WTC11 (cell line): ENCODE measurements at places on chromosomes 12 and 14. TPM values are rescaled to one million over a fixed set of nuclear protein-coding genes. Genes with fewer than 3 reads are reported as not detected.

- peaks cover 14% of the 10 kb centered on the region for H3K4me1 ChIP-seq
- no peaks in the 10 kb centered on the region for H3K36me3 ChIP-seq
- no peak overlapping the region for H3K27ac ChIP-seq
- no peak for DNase-seq
- H3K4me3 ChIP-seq: no peak overlapping the region
These were observed 9.9 kb downstream of the LGR5 start for GRCh38 chr12:71449373-71450070.

GRCh38 chr14:43872752-43873655, 634.1 kb downstream of the FSCB start:
- no peaks in the 10 kb centered on the region for H3K27me3 ChIP-seq
- no peaks in the 10 kb centered on the region for H3K36me3 ChIP-seq
- peak overlapping the region; percentile 87 for H3K27ac ChIP-seq
- H3K4me3 ChIP-seq: no peak overlapping the region
- no peak for DNase-seq

DNA sequence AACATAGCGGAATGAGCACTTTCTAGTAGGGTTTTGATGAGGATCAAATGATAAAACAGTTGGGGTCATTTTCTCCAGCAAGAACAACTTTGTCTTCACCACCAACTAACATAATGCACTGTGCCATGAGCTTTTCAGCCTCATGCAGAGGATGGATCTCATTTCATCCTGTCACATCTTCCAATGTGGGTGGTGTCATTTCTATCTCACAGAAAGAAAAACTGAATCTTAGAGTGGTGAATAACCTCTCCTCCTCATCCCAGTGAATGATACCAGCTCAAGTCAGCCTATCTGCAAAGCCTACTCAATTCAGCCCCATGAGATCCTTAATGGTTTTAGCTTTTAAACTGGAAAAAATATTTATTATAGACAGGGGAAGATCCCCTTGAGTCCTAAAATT, 1147.2 kb downstream of the VRK1 start:
- H3K27me3 ChIP-seq: no peaks in the 10 kb centered on the region; the same call in 1 of the 2 replicates
- DNase-seq: no peak
- H3K4me3 ChIP-seq: no peak overlapping the region
- H3K27ac ChIP-seq: no peak overlapping the region

DNA sequence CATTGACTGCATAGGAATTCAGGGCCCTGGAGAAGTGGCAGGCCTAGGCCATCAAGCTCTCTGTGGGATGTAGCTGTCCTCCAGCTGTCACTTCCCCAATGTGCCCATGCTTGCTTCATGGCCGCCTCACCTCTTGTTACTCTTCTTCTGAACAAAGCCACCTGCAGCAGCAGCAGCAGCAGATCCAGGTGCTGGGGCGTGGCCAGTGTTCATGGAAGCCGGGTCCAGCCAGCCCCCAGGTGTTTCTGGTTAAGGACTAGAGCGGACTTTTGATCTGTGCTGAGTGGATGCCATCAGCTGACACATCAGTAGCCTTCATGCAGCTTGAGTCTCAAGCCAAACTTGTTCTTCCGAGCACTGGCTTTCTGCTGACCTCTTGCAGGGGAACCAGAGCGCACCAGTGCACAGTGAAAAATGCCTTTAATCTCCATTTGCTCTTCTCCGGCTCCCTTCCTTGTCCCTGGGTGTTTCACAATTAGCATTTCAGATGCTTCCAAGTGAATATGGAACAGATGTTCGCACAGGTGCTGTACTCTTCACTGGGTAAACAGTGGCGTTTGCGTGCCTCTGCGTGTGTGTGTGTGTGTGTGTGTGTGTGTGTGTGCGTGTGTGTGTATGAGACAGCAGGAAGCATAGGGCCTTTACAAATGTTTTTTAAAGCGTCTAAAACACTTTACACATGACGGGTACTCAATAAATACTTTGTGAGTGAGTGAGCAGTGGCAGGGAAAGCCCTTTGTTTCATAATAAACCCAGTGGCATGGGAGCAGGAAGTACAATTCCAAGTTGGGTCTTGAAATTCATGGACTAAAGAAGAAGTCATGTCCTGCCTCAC, 20.1 kb downstream of the TPCN1 start:
- H3K27me3 ChIP-seq: no peaks in the 10 kb centered on the region
- H3K4me3 ChIP-seq: no peak overlapping the region
- no peak for DNase-seq
- H3K36me3 ChIP-seq: peaks cover 29% of the 10 kb centered on the region

DNA sequence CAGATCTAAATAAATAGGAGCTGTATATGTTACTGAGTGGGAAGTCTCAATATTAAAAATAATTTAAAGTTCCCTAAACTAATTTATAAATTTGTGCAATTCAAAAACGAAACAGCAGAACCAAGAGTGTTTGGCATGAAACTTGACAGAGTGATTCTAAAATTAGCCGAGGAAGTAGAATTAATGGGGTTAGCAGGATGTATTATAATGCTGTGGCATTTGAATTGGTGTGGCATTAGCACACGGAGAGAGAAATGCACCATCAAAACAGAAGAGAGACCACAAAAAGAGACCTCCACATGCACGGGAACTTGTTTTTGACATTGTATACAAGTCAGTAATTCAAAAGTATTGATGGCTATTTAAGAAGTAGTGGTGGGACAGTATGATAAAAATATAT, 366.0 kb upstream of the RGS6 start:
- no peaks in the 10 kb centered on the region for H3K27me3 ChIP-seq
- H3K36me3 ChIP-seq: no peaks in the 10 kb centered on the region
- peaks cover 45% of the 10 kb centered on the region for H3K4me1 ChIP-seq
- peak overlapping the region; percentile 8; the same call in 1 of the 2 replicates for H3K27ac ChIP-seq

GRCh38 chr12:117596968-117597367, 235.5 kb upstream of the NOS1 start:
- H3K27me3 ChIP-seq: no peaks in the 10 kb centered on the region
- no peak overlapping the region for H3K27ac ChIP-seq
- no peak for DNase-seq
- H3K36me3 ChIP-seq: no peaks in the 10 kb centered on the region
- peaks cover 34% of the 10 kb centered on the region for H3K4me1 ChIP-seq

DNA sequence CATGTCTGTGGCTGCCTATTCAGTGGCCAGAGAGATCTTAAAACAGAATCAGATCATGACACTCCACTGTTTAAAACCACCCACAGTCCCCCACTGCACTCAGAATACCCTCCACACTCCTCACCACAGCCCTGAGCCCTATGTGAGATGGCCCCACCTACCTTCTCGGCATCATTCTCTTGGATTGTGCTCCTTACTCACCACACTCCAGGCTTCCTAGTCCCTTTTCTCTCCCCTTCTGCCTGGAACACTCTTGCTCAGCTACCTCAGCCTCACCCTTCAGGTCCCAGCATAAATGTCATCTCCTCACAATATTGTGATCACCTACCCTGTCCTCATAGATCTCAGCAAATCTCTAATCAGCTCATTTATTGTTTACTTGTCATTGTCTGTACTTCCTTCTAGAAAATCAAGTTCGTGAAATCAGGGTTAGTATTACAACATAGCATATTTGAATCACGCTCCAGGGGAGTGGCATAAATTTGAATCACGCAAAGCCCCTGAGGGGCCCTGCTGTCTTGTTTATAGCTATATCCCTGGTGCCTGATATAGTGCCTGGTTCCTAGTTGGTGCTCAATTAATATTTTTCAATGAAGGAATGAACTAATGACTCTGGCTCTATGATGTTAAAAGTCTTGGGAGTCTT, 42.8 kb downstream of the SLC35F4 start:
- no peak overlapping the region for H3K27ac ChIP-seq
- no peaks in the 10 kb centered on the region for H3K36me3 ChIP-seq
- no peak overlapping the region for H3K4me3 ChIP-seq
- no peak for DNase-seq
- no peaks in the 10 kb centered on the region for H3K27me3 ChIP-seq
- no peaks in the 10 kb centered on the region for H3K4me1 ChIP-seq

DNA sequence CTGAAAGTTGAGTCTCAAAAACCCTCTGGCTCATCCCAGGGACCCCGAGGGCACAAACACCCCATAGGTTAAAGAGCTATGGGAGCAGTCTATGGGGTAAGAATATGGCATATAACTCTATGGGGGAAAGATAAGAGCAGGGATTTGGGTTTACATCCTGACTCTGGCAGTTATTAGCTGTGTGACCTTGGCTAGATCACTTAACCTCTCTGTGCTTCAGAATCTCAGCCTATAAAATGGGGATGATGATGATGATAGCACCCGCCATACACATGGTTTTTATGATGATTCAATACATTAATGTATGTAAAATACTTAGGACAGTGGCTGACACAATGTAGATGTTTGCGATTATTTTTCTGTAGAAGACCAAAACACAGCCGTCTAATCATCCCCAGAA, 26.2 kb downstream of the IRF2BPL start:
- H3K4me1 ChIP-seq: peaks cover 51% of the 10 kb centered on the region
- H3K36me3 ChIP-seq: no peaks in the 10 kb centered on the region
- H3K27me3 ChIP-seq: no peaks in the 10 kb centered on the region
- H3K27ac ChIP-seq: no peak overlapping the region

- H3K4me1 ChIP-seq: peaks cover 13% of the 10 kb centered on the region
- no peak overlapping the region for H3K4me3 ChIP-seq
- peaks cover 39% of the 10 kb centered on the region for H3K36me3 ChIP-seq
- no peaks in the 10 kb centered on the region for H3K27me3 ChIP-seq
- no peak for DNase-seq
These were observed 4.5 kb downstream of the SUOX start for GRCh38 chr12:56001487-56002100.

GRCh38 chr12:29578731-29579130, 81.2 kb upstream of the OVCH1 start:
- peaks cover 10% of the 10 kb centered on the region for H3K4me1 ChIP-seq
- DNase-seq: no peak
- no peak overlapping the region for H3K27ac ChIP-seq
- no peak overlapping the region for H3K4me3 ChIP-seq
- no peaks in the 10 kb centered on the region for H3K27me3 ChIP-seq
- no peaks in the 10 kb centered on the region for H3K36me3 ChIP-seq

DNA sequence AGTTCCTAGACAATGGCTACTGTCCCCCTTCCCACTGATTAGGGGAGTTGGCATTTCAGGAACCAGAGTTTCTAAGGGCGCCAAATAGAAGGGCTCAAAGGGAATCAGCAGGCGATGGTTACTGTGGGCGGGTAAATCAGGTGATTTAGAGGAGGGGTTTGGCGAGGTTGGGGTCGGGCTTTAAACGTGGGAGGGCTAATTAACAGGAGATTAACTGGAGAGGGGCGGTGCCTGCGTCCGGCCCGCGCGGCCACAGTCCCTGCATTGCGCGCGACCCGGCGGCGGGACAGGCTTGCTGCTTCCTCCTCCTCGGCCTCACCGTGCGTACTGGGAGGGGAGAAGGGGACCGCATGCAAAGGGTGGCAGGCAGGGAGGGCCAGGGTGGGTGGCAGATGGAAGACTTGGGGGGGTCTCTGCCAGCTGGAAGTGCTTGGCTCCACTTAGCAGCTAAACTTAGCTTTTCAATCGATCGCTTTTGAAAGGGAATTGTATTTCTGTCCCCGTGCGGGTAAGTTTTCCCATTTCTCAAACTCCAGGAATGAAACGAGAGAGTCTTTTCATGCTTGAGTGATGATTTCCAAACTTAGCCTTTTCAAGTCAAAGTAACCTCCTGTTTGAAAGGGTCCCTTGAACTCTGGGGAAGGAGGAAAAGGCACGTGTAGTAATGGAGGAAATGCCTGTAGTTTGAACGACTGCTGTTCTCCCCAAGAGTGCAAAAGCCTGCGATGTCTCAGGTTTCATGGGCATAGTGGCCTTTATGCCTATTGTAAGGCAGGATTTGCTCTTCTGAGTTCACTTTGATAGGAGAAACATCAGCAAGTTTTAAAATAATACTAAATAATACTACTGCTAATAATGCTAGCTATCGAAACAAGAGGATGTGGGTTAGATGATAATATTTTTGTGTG, at the start of gene MGST1:
Gene MGST1 (plus strand): TSS at position 255 of the 908 bp plus-strand sequence. CDS start 6,608 bp downstream, outside the sequence.
- peak within 1 kb of the TSS; percentile 96 for H3K27ac ChIP-seq
- H3K4me1 ChIP-seq: peaks cover 52% of the 10 kb centered on the region
- peaks cover 19% of the 10 kb centered on the region for H3K36me3 ChIP-seq
- H3K4me3 ChIP-seq: peak within 1 kb of the TSS; percentile 84

GRCh38 chr12:131009595-131010395, 56.1 kb downstream of the ADGRD1 start:
- H3K36me3 ChIP-seq: no peaks in the 10 kb centered on the region

Gene COCH
- total RNA-seq: 9.4 to 10.6 TPM (median 10.2 TPM) in 3 replicates

Gene RBP5
- 4.1 to 5.4 TPM (median 4.7 TPM) in 3 replicates for total RNA-seq

Gene KRT7
- 10.6 to 11.5 TPM (median 11.4 TPM) in 3 replicates for total RNA-seq

Gene DAO
- total RNA-seq: 0.17 TPM in 1 of 3 replicates, not detected in the others

Gene GUCY2C
- total RNA-seq: 3.4 to 4.3 TPM (median 3.9 TPM) in 3 replicates

Gene FSCB
- not detected in 3 replicates for total RNA-seq

Gene CERS5
- 47.8 to 55.8 TPM (median 51.7 TPM) in 3 replicates for total RNA-seq

Gene LIN52
- total RNA-seq: 8.8 to 10.6 TPM (median 10.3 TPM) in 3 replicates
